Dermis blood vessel endothelial cell (primary cell): ENCODE measurements at places on chromosomes 6 and 20. TPM values are rescaled to one million over a fixed set of nuclear protein-coding genes. Genes with fewer than 3 reads are reported as not detected.
A peak's percentile ranks its signal among the peaks of the same experiment; 100 is the strongest.

DNA sequence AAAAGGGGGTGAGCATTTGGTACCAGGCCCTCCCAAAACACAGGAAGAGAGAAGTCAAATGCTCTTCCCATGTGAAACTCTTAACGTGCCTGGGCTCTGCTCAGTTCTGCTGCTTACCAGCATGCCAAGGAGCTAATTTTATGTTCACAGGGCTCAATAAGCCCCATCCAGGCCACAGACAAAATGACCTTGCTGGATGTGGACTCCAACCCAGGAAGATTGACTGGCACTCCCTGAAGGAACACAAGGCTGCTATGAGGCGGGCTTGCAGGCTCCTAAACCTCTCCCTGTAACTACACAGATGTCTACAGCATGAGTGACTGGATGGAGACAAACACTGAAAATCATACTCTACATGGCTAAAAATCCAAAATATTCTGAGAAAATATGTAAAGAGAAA lies 50.6 kb downstream of the CHD6 start:
- no peak for DNase-seq

GRCh38 chr6:78909391-78909790 lies 42.0 kb downstream of the IRAK1BP1 start:
- no peak for DNase-seq

DNA sequence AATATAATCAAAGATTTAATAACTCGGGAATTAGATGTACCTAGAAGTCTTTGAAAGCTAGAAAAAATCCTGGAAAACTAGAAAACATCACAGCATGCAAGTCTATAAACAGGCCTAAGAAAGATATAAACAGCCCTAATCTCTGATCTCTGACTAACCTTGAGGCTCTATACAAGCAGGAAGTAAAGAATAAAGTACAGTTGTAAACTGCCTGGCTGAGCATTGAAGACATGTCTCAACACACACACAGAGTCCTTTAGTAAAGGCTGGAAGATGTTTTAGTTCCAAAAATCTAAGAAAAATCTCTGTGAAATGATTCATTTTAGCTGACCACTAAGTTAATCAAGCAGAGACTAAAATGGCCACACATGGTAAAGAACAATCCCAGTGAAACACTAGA lies 774.5 kb downstream of the EYS start:
- peak; percentile 6 for DNase-seq

GRCh38 chr6:138430361-138431145 lies 26.5 kb downstream of the HEBP2 start:
- no peak for DNase-seq

GRCh38 chr6:128659276-128659675 lies 138.9 kb upstream of the PTPRK start:
- DNase-seq, result no peak

DNA sequence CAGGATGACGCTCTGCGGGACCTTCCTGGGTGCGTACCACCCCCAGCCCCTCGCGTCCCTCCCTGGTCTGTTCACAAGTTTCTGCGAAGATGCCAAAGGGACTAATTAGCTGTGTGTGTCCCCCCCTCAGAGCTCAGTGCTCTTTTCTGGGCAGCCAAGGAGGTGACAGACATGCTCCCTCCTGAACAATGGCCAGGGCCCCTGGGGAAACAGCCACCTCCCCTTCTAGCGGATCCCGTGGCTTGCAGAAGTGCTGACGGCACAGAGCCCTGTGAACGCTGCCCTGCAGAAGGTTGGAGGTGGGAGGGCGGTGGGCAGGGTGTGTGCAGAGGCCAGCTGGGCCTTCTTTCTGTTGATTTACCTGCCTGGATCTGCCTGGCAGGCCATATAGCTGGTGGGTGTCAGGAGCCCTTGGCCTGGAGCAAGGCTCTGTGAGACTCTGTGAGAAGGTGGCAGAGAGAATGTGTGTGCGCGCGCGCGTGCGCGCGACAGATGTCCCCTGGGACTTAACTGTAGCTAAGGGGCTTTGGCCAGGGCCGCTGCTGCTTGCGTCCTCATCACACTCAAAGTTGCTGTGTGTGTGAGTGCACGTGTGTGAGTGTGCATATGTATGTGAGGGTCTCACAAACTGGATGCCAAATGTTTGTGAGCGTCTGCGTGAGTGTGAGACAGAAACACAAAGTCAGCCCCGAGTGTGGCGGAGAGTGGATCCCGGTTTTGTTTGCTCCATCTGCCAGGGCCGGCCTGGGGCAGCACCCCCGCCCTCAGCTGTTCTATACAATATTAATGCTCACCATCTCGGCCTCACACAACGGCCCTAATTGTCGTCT lies 3.5 kb upstream of the MYT1 start:
- no peak for DNase-seq

- DNase-seq, result no peak
Measured at GRCh38 chr20:24892931-24893330, 56.1 kb upstream of the CST7 start.

GRCh38 chr6:34705241-34705640 lies 8.7 kb upstream of the ILRUN start:
- DNase-seq, result no peak

GRCh38 chr6:76422511-76423213 lies 350.2 kb upstream of the IMPG1 start:
- DNase-seq, result no peak

DNA sequence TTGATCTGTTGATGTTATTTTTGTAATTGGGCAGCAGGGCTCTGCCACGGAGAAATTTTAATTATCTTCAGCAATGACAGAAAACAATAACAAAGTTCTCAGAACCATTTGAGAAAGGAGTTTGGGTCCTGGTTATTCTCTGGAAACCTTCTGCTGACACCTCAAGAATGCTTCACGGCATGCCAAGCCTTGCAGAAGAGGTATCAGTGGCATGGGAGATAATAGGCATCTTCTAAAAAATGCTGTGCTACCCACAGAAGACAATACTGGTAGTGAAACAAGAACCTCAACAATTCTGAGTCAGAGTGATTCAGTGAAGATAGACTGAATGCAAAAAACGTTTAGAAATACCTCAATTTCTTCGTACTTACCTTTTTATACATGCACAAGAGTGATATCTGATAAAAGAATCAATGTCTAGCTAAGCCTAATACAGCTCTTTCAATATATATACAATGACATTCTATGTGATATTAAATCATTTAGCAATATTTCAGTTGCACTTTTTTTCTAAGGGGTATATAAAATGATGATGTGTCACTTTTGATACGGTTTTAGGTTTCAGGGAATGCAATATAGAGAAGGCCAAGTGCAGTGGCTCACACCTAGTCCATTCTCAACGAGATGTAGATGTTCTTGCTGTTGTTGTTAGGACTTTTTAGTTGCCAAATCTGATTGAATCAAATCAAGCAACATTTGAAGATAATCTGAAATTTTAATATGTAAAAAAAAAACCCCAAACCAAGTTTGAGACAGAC lies 110.4 kb upstream of the COL21A1 start:
- DNase-seq, result no peak

DNA sequence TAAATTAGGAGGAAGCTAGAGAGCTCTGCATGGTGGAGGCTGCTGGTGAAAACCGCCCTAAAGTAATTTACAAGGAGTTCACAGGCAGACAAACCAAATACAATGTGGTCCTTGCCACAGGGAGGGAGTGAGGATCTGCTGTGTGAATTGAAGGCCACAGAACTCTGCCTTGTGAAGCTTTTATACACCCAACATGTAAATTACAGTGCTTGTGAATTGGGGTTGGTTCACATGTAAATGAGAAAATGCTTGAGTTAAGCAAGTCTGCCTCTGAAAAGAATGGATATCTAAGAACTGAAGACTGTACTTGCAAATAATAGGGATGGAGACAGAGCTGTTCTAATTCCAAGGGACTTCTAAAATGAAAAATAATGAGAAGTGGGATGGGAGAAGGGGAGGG lies 194.2 kb downstream of the SLC35F1 start:
- DNase-seq, result no peak

DNA sequence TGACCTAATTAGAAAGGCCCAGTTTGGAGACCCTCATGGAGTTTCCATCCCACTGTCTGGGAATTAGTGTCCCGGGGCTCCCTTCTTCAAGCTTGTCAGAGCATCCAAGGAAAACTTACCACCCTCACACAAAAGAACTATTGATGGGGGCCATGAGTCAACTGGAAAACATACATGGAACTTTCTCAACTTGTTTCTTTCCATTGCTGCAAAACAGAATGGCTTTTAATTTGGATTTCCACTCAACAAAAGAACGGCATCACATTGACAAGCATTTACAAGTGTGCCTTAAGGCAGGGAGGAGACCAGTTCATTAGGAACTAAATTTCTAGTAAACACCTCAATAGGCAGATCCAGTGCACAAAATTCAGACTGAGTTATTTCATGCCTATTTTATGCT lies 289.1 kb upstream of the PREP start:
- DNase-seq, result no peak

DNA sequence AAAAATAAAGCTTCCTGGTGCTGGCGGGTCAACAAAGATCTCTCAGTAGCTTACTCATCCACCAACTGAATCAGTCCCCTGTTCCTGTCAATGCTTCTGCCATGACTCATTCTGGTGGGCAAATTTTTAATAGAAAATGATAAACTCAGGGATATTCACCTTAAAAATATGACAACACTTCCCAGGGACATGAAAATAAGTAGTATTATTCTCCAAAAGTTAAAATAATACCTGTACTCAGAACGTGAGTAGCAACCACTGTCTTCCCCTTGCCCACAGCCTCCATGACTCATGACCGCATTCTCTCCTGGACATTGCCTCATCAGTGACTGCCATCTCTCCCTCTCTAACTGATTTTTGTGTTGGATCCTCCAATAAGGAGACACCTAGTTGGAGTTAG lies 552.3 kb downstream of the KIF16B start:
- DNase-seq, result no peak

- DNase-seq, result peak; percentile 34
Measured at GRCh38 chr6:133707456-133707855, 181.5 kb upstream of the TCF21 start.

DNA sequence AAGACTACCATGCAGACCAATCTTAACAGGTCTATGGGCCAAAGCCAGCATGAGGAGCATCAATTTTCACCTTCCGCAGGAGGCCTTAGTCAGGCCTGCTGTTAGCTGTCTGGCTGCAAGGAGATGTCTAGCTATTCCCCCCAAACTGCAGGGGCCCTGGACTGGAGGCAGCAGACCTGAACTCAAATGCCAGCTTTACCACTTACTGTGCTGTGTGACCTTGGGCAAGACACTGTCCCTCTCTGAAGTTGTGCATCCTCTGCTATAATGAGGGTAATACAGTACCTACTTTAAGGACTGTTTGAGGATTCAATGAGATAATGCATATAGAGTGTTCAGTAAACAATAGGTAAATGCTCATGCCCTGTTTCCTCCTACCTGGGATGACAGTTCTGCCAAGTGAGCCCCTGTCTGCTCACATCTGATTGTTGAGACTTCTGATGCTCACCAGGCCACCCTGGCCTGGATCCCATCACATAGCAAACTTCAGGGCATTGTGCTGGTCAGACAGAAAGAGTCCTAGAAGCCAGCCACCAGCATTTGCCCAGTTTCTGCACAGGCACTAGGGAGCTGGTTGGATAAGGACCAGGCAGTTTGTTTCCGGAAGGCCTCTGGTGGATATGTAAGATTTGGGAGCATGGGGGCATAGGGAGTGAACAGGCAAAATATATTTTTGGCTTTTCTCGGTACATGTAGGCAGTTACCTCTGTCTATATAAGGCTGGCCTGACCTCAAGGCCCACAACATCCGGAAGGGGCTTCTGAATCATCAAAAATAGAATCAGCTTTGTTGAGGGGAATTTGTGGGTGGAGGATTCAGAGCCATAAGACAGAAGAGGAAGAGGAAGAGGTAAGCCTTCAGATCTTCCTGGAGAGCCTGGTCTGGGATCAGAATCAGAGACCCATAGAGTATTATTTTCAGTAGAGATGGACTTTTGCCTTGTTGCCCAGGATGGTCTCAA lies 2.3 kb upstream of the OCSTAMP start:
- DNase-seq, result peak; percentile 13

GRCh38 chr6:29694637-29695036 lies 13.7 kb upstream of the ZFP57 start:
- DNase-seq, result no peak

GRCh38 chr6:100493206-100493888 lies 28.6 kb upstream of the SIM1 start:
- DNase-seq, result no peak

DNA sequence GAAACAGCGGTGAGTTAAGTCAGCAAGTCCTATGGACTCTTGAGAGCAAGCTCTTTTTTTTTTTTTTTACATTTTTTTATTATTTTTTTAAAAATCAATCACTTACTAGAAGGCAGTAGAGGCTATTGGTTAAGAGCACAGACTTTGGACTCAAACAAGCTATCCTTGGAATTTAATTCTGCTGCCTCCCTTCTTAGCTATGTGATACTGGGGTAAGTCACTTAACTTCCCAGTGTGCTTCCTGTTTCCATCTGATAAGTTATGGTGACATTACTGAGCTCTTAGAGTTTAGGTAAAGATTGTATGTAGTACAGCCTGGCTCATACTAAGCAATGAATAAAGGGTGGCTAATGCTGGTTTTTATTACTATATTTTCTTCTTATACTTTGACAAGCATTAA lies 770.5 kb upstream of the FLRT3 start:
- DNase-seq, result no peak

- peak; percentile 57 for DNase-seq
Measured at GRCh38 chr6:132964101-132964867, 149.9 kb downstream of the RPS12 start.

DNA sequence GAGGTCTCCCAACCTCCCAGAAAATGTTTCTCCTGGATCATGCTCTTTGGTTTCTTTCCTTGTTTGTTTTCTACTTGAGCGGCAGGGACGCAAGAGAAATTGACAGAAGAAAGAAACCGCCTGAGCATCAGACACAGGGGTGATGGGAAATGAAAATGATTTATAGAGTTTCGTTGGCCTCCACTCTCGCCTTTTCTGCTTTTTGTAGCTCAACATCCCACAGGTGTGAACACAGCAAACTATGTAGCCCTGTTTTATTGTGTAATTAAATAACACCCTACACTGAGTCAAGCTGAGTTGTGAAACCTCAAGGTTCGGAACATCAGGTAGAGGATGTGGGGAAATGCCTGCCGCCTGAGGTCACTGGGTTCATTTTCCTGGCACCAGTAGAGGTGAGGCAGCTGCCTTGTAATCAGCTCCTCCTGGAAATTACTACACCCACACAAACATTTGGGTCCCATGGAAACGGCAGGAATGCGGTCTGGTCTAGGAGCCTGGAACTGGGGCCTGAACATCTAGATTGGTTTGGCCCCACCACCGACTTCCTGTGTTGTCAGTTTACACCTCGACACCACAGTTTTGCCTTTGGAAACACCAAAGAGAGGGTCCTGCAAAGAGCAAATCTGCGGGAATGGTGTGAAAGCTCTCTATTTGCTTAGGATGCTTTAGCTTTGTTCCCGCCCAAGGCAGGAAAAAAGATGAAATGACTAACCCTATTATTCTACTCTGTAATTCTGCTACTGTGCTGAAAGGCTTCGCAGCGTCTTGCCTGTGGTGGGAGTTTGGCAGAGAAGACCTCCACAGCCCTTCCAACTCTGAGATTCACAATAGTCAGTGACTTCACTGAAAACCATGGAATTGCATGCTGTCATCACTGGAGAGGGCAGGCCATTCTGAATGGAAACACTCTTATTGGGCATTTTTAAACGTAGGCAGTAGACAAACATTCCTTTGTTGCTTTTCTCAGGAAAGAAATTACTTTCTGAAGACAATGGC lies 53.0 kb downstream of the ADAT2 start:
- DNase-seq, result peak; percentile 93

PACRG gene
- 0.14 and 0.17 TPM in 2 replicates for total RNA-seq

OR2J3 gene
- total RNA-seq, result not detected in 2 replicates

CAGE1 gene
- under 0.01 TPM in 1 of 2 replicates, not detected in the other for total RNA-seq

TMC2 gene
- total RNA-seq, result not detected in 2 replicates

HLA-DQB1 gene
- not detected in 2 replicates for total RNA-seq

TP53TG5 gene
- not detected in 2 replicates for total RNA-seq

ADGRF5 gene
- total RNA-seq, result 140 and 211 TPM in 2 replicates

SPATS1 gene
- not detected in 2 replicates for total RNA-seq

DOP1A gene
- 22.3 and 33.5 TPM in 2 replicates for total RNA-seq

MICB gene
- 14.5 and 29.3 TPM in 2 replicates for total RNA-seq

PTGIS gene
- total RNA-seq, result 1.9 and 2.0 TPM in 2 replicates

FAM217B gene
- 4.3 TPM in 2 replicates for total RNA-seq
